ENCODE measurements at places on chromosomes 12 and 14.

DNA sequence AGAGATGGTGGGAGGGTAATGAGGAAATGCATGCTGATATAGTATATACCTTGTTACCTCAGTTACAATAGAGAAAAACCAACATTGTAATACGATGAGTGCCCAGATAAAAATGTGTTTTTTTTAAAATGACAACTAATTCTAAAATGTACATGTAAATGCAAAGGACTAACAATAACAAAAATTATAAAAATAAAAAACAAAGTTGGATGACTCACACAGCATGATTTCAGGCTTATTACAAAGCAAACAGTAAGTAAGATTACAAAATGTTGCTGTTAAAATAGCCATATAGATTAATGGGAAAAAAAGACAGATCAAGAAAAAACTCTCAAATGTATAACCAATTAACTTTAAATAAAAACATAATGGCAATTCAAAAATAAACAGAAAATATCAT, 1099.4 kb downstream of the FSCB start:
- no peak for DNase-seq

DNA sequence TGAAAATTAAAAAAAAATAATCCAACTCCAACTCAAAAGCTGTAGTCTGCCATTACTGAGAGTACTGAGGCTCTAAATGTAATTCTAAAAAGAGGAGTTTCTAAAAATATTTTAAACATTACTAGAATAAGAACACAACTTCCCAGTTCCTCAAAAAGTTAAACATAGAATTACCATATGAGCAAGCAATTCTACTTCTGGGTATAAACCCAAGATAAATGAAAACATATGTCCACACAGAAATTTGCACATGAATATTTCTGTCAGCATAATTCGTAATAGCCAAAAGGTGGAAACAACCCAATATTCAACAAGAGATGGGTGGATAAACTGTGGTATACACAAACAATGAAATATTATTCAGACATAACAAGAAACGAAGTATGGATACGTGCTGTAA, 15.0 kb upstream of the NR2C1 start:
- DNase-seq, result no peak

DNA sequence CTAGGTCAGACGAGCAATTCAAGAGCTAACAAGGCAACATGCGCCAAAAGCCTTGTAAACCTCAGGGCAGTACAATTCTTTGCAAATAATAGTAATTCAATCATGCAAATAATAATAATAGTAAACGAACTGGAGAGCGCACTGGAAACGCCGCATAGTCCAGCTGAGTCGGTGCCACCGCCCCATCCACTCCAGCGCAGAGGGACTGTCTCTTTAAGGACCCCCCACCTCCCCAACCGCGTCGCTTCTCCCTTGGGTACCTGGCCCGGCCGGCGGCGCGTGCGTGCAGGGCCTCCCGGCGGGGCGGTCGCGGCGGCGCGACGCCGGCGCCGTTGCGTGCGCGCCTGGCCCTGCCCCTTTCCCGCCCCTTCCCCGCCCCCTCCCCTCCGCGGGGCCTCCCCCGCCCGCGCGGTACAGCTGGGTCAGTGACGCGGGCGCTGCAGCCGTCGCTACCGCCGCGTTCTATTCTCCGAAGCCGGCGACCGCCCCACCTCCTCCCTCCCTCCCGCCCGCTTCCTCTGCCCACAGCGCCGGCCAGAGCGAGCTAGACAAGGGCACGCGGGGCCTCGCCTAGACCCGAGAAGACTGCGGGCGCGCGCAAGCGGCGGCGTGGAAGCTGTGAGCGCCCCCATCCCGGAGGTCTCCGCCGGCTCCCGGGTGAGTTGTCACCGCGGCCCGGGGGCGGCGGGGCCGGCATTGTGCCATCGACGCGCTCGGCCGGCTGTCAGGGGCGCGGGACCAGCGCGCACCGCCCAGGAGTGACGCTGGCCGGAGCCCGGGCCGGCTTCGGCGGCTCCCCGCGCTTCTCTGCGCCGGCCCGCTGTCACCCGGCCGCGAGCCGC, at the start of gene SUSD6:
TSS of gene SUSD6 (plus strand) at position 425 of the 842 bp plus-strand sequence. CDS start 46,997 bp downstream, outside the sequence.
- no peak for DNase-seq

GRCh38 chr12:6374786-6375160, 590 bp downstream of the SCNN1A start:
- no peak for DNase-seq

GRCh38 chr12:124713436-124714082, 146.1 kb upstream of the NCOR2 start:
- DNase-seq, result no peak

DNA sequence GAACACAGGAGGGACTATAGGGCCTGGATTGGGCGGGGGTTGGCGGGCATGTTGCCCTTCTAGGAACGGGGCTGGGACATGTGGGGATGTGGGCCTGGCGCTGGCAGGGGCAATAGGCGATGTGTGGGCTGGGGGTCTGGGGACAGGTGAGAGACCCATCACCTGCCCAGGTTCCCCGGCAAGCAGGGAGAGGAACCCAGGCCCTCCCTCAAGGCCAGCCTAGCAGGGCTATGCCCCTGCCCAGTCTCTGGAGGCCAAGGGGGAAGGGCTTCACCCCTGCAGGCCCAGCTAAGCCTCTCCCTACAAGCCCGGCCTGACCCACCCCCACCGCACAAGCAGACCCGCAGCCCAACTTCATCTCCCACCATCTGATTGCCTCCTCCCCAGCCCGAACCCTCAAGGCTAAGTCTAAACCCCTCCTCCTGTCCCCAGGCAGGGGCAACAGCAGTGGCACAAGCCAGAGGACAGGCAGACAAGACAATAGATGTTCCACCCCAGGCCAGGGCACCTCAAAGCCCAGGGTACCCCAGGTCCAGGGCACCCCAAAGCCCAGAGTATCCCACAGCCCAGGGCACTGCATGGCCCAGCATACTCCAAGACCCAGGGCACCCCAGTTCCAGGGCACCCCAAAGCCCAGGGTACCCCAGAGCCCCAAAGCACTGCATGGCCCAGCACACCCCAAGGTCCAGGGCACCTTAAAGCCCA, 6.5 kb downstream of the JAG2 start:
- DNase-seq, result no peak

All from iPS DF 19.7 (cell line).